ENCODE measurements at places on chromosomes 12 and 14.

GRCh38 chr12:30120522-30120921 lies 336.8 kb upstream of the TMTC1 start:
- DNase-seq: no peak

DNA sequence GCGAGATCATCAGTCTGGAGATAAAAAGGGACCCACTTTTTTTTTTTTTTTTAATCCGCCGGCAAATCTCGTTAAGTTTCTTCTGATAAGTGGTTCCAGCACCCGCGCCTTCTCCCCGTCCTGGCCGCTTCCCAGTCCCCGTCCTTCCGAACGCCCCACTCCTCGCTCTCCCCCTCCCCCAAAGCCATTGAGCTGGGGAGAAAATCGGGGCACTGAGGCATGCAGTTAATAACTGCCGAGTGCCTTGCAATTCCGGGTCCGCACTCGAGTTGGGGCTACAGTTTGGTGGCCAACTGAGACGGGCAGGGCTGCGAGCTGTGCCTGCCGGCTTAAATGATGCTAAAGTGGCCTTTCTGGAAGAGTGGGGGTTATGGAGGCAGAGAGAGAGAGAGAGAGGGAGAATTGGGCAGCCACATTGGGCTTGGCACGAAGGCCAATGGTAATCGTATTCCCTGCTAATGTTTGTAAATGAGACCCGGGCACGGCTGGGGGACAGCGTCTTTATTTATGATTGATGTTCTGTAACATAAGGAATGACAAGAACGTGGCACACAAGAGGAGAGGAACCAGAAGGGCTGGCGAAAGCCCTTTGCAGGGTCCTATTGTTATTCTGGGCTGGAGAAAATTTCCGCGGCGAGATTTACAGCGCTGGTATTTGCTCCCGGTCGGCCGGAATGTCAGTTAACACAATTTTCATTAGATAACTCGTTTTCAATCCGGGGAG lies 115.4 kb upstream of the MYL2 start:
- no peak for DNase-seq

- DNase-seq: no peak
Observed at GRCh38 chr14:61003571-61003970, 22.5 kb downstream of the SLC38A6 start.

GRCh38 chr14:36451310-36452065 lies 68.5 kb downstream of the NKX2-1 start:
- DNase-seq: no peak

GRCh38 chr12:49920241-49920914 lies 16.7 kb upstream of the FAIM2 start:
- no peak for DNase-seq

- no peak for DNase-seq
Observed at GRCh38 chr14:31232081-31232480, 24.5 kb upstream of the HECTD1 start.

- DNase-seq: no peak
Observed at GRCh38 chr12:124861898-124862676, 1.6 kb downstream of the SCARB1 start.

DNA sequence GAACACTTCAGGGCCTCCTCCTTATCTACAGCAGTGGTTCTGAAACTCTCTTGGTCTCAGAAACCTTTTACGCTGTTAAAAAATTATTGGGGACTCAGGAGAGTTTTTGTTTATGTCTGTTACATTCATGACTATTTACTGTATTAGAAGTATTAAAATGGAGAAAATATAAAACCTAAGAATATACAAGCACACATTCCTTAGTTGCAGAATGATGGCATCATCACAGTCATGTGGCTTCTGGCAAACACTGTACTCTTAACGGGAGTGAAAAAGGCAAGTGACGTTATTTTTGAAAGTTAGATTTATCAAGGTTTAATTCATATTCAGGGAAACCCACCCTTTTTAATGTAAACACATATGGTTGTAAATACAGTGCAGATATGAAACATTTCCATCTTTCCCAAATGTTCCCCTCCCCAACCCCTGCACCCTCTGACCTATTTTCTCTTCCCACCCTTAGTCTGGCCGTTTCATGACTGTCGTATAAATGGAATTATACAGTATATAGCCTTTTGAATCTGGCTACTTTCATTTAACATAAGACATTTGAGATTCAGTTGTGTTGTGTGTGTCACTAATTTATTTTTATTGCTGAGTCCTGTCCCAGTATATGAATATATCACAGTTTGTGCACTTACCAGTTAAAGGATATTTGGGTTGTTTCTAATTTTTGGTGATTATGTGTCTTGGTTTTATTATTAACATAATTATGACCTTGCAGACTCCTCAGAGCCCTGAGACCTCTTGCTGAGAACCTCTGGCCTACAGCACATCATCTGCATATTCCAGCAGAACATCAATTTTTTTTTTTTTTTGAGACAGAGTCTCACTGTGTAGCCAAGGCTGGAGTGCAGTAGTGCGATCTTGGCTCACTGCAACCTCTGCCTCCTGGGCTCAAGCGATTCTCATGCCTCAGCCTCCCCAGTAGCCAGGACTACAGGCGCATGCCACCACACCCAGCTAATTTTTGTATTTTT lies 457.0 kb downstream of the PCNX1 start:
- DNase-seq: no peak

GRCh38 chr14:56569174-56569573 lies 10.4 kb upstream of the TMEM260 start:
- DNase-seq: no peak

- no peak for DNase-seq
Observed at GRCh38 chr14:68076451-68076850, 256.9 kb downstream of the RAD51B start.

- peak; percentile 93 for DNase-seq
Observed at GRCh38 chr12:57087010-57087690, 1.8 kb upstream of the NAB2 start.

GRCh38 chr12:93784339-93785086 lies 107.3 kb downstream of the CRADD start:
- DNase-seq: no peak

- DNase-seq: no peak
Observed at GRCh38 chr14:54617467-54617866, 50.5 kb downstream of the SAMD4A start.

- DNase-seq: no peak
Observed at GRCh38 chr12:20946732-20947131, 136.2 kb downstream of the SLCO1B3 start.

DNA sequence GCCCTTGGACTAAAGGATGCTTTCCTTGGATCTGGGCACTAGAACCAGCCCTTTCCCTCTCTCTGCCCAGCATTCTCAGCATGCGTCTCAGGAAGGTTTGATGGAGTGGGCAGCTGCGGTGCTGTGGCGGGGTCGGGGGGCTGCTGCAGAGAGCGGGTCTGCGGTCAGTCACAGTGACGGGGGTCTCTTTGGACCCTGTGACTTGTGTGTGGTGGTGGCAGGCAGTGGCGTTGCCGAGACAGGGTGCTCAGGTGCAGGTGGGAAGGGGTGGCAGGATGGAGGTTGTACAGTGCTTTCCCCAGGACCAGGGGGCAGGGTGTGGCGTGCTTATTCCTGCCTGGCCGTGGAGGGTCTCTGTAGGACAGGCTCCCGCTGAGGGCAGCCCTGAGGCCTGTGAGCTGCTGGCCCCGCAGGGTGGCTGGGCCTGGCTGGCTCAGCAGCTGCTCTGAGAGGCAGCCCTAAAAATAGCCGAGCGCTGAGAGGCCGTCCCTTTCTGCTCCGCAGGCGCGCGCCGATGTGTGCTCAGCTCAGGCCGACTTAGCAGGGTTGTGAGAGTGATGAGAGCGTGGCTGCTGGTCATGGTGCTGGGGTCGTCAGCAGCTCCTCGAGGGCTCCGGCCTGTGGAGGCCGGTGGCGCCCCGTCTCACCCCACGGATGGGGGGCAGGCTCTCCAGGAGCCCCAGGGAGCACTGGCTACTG lies 9.7 kb downstream of the PACS2 start:
- DNase-seq: no peak

DNA sequence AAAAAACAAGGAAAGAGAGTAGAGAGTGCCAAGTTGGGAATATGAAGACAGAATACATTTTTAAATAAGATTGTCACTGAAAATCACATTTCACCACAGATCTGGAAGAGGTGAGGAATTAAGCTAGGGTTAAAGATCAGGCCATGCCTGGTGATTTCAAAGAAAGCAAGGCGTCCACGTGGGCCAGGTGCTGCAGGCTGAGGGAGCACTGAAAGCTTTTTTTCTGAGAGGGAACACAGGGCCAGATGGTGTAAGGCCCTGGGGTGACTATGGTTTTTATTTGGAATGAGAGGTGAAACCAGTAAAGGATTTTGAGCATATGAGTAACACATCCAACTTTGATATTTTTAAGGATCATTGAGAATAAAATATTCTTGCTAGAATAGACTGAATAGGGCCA lies 20.9 kb downstream of the SYT1 start:
- no peak for DNase-seq

DNA sequence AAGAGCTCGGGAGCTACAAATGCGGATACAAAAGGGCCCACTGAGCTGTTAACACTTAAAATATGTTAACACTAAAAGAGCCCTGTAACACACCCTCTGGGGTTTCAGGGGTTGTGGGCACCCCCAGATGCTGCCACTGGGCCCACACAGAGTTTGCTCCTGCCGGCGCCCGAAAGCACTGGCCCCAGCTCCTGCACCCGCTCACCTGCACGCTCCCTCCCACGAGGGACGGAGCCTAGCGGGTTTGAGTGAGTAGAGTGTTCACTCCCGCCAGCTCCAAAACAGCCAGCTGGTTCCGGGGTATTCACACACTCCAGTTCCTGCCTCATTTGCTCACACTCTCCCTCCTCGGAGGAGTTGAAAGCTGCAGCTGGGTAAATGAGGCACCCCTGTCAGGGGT lies 357.7 kb downstream of the ETNK1 start:
- no peak for DNase-seq

DNA sequence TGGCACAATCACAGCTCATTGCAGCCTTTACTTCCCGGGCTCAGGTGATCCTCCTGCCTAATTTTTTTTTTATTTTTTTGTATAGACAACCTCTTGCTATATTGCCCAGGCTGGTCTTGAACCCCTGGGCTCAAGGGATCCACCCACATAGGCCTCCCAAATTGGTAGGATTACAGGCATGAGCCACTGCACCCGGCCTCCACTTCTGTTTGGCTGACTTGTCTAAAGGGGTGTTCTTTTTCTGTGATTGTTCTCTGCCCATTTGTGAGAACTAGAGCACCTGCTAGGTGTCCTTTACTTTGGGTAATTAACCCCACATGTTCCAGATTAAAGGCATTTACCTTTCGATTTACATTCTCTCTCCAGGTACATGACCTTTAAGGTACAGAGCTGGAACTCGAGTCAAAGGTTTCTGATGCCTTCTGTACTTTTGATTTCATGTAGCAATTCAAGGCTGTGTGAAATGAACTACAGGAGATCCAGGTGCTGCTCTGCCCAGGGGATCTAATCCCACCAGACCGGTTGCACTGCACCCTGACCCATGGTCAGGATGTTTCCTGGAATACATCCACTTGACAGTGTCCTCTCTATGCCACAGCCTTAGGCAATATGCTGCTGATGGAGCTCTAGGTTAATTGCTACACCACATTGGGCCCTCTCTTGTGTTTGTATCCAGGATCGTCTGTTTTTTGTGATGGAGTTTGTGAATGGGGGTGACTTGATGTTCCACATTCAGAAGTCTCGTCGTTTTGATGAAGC lies 163.6 kb downstream of the PRKCH start:
- DNase-seq: no peak

- no peak for DNase-seq
Observed at GRCh38 chr12:15977999-15978951, 67.1 kb downstream of the DERA start.

DNA sequence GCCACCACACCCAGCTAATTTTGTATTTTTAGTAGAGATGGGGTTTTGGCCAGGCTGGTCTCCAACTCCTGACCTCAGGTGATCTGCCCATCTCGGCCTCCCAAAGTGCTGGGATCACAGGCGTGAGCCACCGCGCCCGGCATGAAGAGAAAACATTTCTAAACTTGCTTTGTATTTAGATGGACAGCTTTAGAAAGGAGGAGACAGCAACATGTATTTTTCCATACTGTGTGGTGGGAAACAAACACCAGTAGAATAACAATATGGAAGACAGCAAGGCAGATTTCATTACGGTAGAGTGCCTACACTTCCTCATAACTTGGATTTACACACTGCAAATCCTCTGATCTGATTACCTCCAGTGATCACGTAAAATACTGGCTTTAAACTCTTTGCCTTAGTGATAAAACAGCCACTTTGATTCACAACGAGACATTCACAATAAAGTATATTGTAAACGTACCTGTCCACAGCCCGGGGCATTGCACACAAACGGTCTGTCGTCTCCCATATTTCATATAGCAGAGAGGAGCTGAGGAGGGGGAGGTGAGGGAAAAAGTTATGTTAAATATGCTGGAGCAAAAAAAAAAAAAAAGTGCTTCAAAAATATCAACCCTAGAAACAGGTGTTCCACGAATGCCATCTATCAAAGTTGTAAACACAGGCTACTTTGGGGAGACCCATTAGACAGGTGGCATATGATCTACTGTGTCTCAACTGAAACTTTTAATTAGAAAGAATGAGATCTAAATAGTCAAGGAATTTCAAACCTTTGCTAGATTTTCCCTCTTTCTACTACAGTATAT lies 25.5 kb downstream of the ATF7 start:
- no peak for DNase-seq

GRCh38 chr12:52508211-52508610 lies 12.0 kb downstream of the KRT5 start:
- DNase-seq: no peak

DNA sequence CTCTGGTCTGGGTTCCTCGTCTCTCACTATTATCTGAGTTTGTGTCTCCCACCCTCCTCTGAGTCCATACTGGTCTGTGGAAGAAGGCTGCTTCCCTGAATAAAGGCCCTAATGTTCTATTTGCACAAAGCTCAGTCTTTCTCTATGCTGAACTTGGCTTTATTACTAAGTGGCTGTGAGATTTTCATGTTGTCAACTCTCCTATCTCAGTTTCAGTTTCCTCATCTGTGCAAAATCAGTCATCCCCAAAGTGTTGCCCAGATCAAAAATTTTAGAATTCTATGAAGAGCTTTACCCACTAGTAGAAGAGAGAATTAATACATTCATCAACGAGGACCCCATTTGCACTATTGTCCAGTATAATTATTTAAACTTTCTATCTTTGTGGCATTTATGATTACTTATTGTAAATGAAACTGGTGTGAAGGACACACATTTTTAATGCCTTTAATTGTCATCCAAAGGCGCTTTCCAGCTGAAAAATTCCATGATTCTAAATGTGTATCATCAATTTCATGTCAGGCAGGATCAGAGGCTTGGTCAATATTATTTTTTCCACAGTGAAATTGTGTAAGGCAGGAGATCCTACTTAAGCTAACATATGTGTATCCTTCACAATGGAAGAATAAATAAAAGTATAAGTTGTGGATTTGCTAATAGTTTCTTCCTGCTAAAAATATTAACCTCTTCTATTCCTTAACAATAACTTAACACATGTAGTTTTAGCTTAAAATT lies 79.1 kb upstream of the EEA1 start:
- no peak for DNase-seq
